ENCODE measurements at places on chromosomes 7 and 10.

- DNase-seq: no peak
Measured at GRCh38 chr10:22599636-22600228, 114.6 kb downstream of the PIP4K2A start.

- no peak for DNase-seq
Measured at GRCh38 chr10:63264617-63265221, 131.6 kb downstream of the NRBF2 start.

DNA sequence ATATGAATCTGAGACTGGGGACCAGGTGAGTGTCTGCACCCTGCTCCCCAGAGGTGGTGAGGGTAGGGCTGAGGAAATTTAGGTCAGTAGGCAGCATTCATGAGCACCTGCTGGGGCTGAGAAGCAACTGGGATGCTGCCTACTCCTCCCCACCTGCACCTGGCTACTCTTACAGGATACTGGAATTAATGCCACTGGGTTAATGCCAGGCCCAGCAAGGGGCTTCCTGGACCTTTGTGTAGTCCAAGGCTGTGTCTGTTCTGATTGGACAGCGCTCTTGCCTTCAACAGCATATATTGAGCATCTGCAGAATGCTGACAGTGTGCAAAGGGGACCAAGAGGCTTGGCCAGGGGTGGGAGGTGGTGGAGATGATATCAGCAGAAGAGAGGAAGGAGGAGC lies 32.1 kb downstream of the ADCYAP1R1 start:
- DNase-seq: no peak

DNA sequence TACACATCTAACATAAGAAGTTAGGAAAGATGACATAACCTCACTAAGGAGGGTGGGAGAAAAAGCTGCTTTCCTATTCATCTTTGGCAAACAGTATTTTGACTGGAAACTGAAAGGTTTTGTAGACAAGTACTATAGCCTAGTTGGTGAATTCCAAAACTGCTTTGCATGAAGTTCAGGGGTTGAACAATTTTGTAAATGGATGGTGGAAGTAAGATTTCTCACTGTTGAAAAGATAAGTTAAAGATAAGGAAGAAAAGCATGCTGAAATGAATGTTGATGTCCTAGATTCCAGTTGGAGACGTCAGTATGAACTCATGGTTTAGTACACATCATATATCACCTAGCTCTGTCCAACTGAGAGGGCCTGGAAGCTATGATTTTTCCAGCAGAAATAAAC lies 159.1 kb upstream of the FEZF1 start:
- no peak for DNase-seq

DNA sequence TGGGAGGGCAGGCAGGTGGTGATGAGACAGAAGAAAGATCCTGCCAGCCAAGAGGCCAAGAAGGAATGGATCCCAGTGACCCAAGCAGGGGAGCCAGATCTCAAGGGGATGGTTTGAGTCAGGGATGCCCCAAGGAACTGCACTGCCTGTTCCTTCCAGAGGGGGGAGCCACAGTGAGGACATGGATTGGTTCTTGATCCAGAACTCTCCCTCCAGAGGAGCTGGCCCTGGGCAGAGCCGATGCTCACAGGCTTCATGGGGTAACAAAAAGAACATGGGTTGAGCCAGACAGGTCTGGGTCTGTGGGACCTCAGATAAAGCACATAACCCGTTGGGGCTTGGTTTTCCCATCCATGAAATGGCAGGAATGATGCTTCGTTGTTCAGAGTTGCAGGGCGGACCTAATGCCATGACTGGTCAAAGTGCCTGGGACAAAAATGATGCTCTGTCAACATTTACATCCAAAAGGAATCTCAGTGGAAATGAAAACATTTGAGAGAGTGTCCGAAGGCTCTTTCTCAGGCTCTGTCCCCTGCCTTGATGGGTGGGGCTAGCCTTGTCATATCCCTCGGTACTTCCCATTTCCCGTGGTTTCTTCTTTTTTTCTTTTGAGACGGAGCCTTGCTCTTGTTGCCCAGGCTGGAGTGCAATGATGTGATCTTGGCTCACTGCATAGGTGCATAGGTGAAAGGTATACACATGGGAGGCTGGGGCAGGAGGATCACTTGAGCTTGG lies 4.7 kb upstream of the DENND2A start:
- no peak for DNase-seq

GRCh38 chr10:6065406-6065805 lies 3.2 kb upstream of the IL2RA start:
- no peak for DNase-seq

- DNase-seq: peak; percentile 28
Measured at GRCh38 chr10:80542053-80542452, 4.4 kb downstream of the SH2D4B start.

DNA sequence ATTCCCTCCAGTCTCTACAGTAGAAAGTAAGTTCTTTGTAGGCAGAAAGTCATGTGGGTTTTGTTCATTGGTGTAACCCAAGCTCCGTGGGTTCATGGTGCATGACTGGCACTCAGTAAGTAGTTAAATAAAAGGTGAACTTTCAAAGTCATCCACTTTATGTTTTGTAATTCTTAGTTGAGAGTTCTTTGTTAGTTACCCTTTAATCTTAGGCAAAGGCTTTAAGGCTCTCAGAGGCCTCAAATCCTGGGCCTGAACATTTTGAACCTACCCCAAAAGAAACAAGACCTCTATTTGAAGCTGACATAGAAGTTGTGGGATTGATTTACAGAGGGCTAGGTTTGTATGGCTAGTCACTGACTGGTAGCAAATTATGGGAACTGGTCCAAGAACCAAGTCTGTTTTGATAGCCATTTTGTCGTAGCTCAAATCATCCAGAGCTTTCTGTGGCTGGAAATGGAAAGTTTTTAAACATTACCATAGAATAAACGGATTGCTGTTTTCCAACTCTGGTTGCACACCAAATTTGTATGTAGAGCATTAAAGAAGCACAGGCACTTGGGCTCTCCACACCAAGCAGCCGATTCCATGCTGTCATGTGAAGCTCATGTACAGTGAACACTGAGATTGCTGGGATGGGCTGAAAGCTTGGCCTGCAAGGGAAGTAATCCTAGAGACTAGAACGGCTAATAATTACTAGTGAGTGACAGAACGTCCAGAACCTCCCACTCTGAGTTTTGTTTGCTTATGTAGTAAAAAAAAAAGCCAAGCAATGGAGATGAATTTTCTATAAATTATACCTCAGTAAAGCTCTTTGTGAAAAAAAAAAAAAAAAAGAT lies 53.5 kb downstream of the DENND11 start:
- DNase-seq: no peak

- DNase-seq: no peak
Measured at GRCh38 chr10:21385996-21386585, 139.4 kb downstream of the SKIDA1 start.

DNA sequence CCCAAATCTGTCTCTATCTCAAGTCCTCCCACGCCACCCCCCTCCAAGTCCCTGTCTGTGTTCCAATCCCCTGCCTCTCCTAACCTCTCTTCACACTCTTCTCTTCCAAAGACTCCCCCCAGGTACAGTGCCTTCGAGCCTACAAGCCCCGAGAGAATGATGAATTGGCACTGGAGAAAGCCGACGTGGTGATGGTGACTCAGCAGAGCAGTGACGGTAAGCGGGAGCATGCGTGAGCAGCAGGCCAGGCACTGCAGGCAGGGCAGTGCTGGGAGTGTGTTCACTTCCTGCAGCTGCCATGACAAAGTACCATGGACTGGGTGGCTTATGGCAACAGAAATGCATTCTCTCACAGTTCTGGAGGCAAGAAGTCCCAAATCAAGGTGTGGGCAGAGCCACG lies 23.4 kb downstream of the ARHGEF5 start:
- no peak for DNase-seq

- DNase-seq: peak; percentile 64
Measured at GRCh38 chr10:35195361-35196306, 69.0 kb downstream of the CREM start.

- no peak for DNase-seq
Measured at GRCh38 chr7:74399006-74399405, 54.7 kb upstream of the GTF2IRD1 start.

DNA sequence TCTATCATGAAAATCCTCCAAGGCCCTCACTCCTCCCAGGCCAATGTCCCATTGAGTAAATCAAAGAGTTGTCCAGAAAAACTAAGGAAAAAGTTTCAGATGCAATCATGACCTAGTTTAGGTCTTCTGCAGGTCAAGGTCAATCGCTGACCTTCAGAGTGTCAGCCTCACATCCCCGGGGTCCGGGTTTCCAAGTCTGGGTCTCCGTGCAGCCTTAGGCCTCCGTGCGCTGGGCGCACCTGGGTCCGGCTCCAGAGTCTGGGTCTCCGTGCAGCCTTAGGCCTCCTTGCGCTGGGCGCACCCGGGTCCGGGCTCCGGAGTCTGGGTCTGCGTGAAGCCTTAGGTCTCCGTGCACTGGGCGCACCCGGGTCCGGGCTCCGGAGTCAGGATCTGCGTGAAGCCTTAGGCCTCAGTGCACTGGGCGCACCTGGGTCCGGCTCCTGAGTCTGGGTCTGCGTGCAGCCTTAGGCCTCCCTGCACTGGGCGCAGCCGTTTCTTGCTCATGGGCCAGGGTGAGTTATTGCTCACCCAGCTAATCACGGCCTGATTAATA lies 236.2 kb downstream of the TCERG1L start:
- no peak for DNase-seq

DNA sequence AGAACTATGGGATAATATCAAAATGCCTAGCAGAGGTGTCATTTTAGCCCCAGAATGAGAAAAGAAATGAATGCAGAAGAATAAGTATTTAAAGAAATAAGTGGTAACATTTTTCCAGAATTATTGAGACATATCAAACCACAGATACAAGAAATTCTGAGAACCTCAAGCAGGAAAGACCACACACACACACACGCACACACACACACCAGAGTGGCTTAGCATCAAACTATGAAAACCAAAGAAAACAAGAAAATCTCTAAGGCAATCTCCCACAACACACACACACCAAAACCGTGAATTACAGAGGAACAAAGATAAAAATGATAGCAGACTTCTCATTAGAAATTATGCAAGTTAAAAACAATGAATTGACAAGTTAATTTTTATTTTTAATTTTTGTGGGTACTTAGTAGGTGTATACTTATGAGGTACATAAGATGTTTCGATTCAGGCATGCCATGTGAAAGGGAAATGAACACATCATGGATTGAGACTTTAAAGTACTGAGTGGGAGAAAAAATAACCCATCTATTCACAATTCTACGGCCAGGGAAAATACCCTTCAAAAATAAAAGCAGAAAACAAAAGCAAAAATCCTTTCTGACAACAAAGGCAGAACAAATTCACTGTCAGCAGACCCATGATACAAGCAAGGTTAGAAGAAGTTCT lies 14.6 kb downstream of the PPIF start:
- DNase-seq: no peak

DNA sequence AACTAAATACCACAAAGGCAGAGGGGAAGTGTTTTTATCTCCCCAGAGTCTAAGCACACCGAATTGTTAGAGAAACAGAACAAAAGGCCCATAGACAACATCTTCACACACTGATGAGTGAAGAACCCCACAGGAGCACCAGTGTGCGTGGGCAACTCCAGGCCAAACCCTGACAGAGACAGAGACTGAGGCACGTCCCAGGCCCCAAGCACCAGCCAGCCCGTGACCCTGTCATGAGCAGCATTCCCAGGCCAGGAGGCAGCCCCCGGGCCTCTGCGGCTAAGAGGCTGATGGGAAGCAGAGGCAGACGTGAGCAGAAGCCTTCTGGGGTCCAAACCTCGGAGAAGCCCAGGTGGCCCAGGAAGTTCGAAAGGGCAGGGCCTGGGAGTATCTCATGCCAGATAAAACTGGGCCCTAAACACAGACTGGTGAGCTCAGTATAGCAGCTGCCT lies 184.4 kb downstream of the TCERG1L start:
- DNase-seq: no peak

DNA sequence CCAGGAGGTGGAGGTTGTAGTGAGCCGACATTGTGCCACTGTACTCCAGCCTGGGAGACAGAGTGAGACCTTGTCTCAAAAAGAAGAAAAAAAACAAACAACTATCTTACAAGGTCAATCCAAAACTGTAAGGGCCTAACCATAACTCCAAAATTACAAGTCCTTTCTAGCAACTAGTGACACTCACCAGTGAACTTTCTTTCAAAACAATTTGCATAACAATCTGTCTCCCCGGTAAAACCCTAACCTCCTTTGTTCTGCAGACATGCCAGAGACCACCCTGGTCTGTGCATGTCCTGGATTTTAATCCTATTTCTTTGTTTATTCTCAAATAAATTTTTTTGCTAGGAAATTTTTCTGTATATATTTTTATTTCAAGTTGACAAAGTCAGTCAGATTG lies 68.1 kb downstream of the EXOC6 start:
- no peak for DNase-seq

DNA sequence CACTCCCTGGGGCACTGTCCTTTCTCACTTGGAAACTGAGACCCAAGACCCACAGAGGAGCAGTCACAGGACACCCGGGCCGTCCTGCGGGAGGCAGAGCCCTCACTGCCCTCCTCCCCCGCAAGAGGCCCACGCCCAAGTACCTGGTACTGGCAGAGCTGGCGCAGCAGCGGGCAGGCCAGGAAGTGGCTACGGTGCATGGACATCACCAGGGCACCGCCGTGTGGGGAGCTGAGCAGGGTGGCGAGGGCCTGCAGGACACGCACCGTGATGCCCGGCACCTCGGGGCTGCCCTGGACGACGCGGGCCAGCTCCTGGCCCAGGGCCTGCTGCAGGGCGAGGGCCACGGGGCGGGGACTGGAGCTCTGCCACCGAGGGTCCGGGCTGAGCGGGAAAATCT lies 20.0 kb upstream of the MICALL2 start:
- no peak for DNase-seq

GRCh38 chr10:96301616-96302015 lies 2.6 kb upstream of the DNTT start:
- no peak for DNase-seq

DNA sequence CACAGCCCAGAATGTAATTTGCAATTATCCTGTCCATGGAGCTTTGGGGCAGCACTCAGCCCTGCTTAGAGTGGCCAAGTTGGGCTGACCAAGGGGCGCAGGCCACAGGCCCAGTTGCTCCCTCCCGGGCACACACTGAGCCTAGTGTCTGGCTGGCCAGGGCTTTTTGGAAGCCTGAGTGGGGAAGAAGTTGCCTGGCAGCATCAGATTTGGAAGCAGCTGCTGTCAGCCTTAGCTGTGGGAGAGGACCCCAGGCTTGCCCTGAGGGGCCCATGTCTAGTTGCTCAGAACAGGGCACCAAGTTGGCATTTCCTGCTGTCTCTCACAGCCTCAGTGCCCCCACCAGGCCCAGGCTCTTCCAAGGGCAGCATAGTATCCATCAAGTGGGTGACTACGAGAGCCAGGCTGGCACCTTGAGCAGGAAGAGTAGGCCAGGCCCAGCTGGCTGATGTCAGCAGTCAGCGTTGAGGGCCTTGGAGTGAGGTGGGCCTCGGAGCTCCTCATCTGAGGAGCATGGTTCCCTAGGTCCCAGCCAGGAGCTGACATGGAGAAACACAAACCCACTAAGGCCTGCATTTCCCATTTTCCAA lies 14.4 kb downstream of the ANTXRL start:
- DNase-seq: no peak

GRCh38 chr7:2237109-2237602 lies 4.4 kb upstream of the MAD1L1 start:
- DNase-seq: no peak

- peak; percentile 23 for DNase-seq
Measured at GRCh38 chr7:130008941-130009847, 42.0 kb downstream of the ZC3HC1 start.

Measured in HS-5 (cell line).